ENCODE measurements at places on chromosomes 3 and 15.
A peak's percentile ranks its signal among the peaks of the same experiment; 100 is the strongest.

DNA sequence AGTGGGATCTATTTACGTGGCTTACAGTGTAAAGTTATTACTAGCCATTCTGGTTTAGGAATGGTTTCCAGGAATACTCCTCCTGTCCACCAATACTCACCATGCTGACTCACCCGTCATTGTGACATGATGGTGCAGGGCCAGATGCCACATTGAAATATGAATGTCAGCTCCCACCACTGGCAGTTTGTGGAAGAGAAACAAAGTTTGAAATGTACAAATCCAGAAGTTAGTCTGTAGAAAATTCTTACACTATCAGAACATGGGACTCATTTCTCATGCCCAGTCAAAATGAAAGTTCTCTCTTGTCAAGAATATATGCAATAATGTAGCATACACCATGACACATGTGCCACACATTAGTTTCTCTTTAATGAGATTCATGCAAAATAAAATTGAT is 14.4 kb upstream of the TSPAN3 start:
- DNase-seq, result no peak

- DNase-seq, result no peak
These were observed 261.5 kb upstream of the ZNF385D start for GRCh38 chr3:22012471-22012870.

DNA sequence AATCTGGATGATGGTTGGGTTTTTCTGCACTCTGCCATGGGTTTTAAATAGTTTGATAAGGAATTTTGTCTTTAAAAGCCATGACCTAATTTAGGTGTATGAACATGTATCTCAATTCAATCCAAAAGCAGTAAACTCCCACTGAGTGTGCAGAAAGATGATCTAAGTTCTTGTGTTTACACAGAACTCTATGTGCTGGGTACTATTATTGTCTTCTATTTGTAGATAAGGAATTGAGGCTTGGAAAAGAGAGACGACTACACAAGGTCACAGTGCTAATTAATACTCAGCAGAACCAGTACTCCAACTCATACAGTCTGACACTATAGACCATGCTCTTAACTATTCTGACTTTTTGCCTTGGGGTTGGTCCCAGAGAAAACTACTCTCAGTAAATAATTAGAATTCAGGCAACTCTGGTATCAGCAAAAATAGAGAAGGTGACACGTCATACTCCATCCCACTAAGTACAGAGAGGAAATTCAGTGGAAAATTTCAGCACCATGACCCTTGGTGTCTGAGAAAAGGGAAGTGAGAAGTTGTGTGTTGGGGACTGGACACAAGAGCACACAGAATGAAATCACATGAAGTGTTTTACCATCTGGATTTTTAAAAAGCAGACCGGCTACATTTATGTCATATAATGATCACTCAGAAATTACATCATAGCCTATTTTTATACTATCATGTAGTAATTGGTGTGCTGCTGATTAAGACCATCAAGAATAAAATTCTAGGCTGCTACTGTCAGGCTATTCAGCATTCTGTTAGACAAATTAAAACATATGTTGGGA is 18.3 kb upstream of the MYH15 start:
- no peak for DNase-seq

DNA sequence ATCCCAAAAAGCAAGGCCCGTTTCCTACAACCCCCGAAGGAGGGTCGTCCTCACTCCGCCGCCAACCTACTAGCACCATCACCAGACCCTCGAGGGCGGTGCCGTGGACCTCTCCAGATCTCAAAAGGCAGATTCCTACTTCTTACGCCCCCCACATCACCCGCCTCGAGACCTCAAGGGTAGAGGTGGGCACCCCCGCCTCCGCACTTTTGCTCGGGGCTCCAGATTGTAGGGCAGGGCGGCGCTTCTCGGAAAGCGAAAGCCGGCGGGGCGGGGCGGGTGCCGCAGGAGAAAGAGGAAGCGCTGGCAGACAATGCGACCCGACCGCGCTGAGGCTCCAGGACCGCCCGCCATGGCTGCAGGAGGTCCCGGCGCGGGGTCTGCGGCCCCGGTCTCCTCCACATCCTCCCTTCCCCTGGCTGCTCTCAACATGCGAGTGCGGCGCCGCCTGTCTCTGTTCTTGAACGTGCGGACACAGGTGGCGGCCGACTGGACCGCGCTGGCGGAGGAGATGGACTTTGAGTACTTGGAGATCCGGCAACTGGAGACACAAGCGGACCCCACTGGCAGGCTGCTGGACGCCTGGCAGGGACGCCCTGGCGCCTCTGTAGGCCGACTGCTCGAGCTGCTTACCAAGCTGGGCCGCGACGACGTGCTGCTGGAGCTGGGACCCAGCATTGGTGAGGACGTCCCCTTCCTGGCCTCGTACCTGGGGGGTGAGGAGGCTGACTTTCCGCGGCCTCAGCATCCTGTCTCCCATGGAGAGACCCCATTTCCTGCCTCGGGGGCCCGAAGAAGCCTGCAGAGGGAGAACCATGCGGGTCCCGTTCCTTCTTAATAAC is at the start of gene MYD88:
Gene MYD88 (plus strand): TSS at position 313 of the 842 bp plus-strand sequence. CDS start 40 bp downstream, at position 353.
- peak; percentile 82 for DNase-seq

DNA sequence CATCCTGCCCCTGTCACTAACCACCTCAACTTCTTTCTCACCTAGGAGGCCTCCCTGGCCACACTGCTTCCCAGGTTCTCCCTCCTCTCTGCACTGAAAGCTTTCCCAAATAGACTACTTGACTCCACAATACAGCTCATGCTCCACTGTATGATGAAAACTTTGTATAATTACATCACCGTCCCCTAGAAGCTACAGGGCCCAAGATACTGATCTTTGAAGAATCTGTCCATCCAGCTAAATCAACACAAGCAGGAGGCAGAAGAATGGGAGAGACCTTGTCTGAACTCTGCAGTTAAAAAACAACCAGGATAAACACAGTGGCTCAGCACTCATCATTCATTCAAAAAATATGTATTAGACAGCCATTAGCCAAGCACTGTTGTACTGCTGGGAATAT is 26.4 kb upstream of the RPS17 start:
- no peak for DNase-seq

- DNase-seq, result no peak
These were observed 206.3 kb downstream of the LSAMP start for GRCh38 chr3:116238846-116239565.

DNA sequence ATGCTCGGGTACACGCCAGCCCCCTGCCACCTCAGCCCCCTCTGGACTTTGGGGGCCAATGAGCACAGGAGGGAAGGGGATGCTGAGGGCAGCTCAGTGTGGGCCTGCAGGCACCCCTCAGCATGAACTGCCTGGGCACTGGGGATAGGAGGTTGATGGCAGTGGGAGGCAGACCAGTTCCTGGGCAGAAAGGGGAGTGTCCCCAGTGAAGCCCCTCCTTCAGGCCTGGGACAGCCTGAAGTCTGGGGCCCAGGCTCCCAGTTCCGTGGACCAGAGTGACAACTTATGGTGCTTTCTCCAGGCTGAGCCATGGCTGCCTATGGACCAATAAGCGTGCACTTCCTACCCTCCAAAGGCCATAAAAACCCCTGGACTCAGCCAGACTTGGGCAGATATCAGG is 63.3 kb upstream of the IMPG2 start:
- DNase-seq, result no peak

DNA sequence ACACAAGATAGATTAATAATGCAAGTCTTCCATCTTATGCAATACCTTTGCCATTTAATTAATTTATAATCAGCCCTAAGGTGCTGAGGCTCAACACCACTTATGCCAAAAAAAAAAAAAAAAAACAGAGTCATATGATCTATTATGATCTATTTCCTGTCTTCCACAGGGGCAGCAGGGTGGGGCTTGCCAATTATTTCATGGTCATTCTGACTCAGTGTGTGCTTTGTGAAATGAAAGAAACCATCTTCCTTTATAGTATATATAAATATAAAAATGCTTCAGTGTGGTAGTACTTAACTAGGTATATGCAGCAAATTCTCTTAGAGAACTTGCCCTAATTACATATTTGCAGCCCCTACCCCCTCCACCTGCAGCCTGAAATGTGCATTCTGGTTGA is 7.2 kb upstream of the RARB start:
- no peak for DNase-seq

GRCh38 chr3:102936511-102937045 is 501.8 kb downstream of the ZPLD1 start:
- no peak for DNase-seq

DNA sequence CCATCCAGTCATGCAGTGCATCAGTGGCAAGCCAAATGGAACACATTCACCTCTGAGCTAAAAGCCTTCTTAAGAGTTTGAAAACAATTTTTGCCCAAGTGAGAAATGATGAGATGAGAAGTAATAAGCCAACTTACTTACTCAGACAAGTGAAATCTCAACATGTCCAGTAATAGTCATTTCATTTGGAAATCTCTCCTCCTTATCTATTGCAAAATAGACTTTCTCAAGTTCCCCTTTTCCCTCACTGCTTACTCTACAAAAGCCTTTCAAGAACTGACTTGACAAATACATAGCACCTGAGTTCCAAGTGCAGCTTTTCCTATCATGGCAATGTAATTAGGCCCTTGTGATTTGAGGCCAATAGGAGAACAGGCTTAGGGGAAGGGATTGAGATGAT is 282.3 kb downstream of the SLC9A9 start:
- no peak for DNase-seq

- no peak for DNase-seq
These were observed 74.0 kb upstream of the LIPC start for GRCh38 chr15:58357529-58358476.

DNA sequence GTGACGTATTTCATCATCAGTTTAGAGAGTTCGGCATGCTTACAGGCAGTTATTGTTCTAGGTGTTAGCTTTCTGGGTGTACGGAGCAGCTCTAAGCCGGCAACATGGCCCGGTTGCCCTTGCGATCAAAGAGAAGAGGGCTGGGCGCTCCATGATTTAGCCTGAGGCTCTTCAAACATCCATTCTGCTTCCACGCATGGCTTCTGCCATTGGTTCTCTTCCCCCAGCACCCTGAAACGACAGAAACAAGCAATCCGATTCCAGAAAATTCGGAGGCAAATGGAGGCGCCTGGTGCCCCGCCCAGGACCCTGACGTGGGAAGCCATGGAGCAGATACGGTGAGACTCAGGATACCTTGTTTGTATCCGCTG is 574 bp downstream of the NGRN start:
- peak; percentile 27 for DNase-seq

- no peak for DNase-seq
These were observed 83.4 kb downstream of the CD200R1L start for GRCh38 chr3:112763258-112763657.

- DNase-seq, result peak; percentile 49
These were observed 89.3 kb upstream of the C2CD4B start for GRCh38 chr15:62254137-62254934.

DNA sequence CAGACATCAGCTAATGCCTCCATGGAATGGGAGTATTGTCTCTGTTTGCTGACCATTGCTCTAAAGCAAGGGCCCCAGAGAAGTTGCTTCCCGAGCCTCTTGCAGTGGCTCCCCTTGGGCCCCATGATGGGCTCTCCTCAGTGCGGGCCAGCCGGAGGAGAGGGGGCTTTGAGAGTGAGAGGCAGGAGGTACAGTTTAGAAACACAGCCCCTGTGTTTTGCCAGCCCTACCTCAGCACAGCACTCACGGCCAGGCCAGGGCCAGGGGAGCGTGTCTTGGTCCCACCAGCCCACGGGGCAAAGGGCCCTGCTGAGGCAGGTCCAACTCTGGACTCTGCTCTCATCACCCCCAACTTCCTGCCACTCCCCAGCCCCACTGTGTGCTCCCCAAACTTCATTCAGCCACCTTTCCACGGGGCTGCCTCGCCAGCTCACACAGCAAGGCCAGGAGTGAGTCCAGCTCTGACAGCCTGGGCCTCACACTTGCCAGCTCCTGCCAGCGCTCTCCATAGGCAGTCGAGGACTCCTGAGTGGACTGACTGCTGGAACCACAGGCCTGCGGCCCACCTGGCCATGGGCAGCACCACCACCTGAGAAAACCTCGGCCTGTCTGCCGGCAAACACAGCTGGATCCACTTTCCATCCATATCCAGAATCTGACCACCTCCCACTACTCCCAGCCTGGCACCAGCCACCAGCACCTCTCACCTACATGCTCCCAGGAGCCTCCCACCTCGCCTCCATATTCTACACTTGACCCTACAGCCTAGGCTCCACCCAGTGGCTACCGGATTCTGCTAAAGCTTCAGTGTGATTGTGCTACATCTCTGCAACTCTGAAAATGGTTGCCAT is 99.0 kb downstream of the TLE3 start:
- DNase-seq, result no peak

DNA sequence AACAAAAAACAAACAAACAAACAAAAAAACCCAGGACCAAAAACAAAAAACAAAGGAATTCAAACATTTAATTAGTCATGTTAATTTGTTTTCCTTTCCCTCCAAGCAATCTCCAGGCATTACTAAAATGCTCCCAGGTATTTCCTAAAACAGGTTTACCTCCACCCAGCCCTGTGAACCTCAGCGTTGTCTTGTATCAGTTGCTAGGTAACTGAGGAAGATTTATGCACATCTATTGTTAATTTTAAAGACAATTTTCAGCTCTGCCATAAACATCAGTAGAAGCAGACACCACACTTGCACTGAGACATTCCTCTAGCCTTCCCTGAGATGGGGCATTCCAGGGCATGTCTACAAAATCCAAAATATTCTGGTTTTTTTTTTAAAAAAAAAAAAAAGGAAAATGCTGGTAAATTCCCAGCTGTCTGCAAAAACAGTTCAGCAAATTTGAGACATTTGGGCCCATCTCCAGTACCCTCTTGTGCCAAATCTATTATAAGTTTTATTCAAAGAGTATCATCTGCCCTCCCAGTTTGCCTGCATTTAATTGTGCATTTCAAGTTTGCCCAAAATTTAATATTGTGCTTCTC is 227.6 kb downstream of the ADAMTS9 start:
- DNase-seq, result no peak

DNA sequence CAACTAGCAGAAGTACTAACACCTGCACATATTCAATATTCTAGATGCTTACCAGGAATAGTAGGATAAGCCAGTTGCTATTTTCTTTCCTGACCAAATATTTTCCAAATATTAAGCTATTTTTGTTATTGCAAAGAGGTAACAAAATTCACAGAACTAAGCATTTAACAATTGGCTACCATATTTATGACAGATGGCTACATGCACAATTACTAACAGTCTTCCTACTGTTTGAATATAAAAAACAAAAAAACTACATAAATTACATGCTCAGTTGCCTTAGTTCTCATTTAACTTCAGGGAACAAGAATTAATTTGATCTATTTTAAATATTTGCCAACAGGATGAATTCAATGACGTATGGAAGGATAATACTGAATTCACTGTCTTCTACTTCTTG is 36.2 kb downstream of the CFAP20DC start:
- DNase-seq, result no peak

DNA sequence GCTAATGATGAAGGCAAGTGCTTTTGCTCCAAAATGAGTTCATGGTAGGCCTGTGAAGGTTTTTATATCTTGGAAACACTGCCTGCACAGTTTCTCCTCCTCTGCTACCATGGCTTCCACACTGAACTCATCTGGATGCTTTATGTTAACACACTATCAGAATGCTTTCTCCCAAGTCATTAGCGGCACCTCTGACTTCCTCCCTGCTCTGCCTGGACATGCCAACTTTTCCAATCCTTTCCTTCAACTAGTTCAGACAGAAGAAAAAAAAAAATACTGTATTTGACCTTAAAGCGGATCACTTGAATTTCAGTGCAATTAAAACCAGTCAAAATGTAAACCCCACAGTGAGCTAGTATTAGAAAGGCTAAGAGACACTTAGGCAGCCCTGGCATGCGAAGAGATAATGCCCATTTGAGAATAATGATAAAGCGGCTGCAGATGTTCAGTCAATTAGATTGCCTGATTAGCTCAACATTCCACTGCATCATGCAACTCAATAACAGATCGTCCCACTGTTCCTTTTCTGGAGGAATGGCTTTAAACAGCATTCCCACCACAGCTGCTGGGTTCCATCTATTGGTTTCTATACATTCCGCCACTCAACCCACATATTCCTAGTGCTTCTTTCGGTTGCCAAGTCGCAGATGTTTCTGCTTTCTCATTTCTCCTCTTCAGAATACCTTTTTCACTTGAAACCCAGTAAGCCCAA is 51.7 kb downstream of the CNTN3 start:
- DNase-seq, result no peak
